B cell (primary cell): ENCODE measurements at places on chromosomes 5 and 9. TPM values are rescaled to one million over a fixed set of nuclear protein-coding genes. Genes with fewer than 3 reads are reported as not detected.

- DNase-seq = no peak
Observed at GRCh38 chr9:16039218-16039987, 486.6 kb downstream of the CCDC171 start.

FCHSD1 gene
- 114 and 123 TPM in 2 replicates for total RNA-seq

DNA sequence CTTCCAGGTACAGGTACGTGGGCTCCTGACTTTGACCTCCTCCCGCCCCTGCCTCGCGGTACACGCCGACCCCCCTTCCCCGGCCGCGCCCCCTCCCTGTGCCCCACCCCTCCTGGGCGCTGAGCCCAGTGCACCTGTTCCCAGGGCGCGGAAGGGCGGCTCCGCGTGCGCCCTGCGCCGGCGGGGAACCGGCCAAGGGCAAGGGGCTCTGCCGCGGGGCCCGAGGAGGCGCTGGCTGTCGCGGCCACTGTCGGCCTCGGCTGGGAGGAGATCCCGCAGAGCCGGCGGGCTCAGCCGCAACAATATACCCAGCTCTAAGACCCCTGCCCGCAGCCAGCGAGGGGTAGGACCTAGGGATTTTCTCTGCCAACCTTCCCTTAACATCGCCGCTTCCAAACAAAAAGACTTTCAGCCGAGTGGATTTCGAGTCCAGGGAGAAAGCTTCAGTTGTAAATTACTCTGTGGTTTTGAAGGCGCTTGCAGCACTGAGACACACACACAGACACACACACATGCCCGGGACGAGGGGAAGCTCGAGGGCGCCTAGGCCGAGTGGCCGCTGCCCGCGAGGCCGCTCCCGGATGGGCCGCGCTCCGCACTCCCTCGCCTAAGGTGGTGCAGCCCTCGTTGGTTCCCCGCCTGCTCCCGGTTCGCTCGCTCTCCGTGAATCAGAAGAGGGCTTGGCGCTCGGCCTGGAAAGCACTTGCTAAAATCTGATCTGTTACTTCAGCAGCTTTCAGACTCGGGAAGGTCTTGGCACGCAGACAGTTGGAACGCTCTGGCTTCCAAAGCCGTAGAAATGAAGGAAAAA lies 1.2 kb downstream of the FGF18 start:
- no peak for DNase-seq

OR1J2 gene
- total RNA-seq = not detected in 2 replicates

GRCh38 chr5:166651234-166651633 lies 1640.2 kb upstream of the WWC1 start:
- no peak for DNase-seq

- DNase-seq = no peak
Observed at GRCh38 chr5:573976-574375, 38.2 kb upstream of the CEP72 start.

CBY3 gene
- total RNA-seq = 0.37 TPM in 1 of 2 replicates, not detected in the other
